ENCODE measurements at places on chromosomes 2 and 18.

GRCh38 chr2:37549598-37549997 is 121.8 kb downstream of the CDC42EP3 start:
- DNase-seq, result no peak

DNA sequence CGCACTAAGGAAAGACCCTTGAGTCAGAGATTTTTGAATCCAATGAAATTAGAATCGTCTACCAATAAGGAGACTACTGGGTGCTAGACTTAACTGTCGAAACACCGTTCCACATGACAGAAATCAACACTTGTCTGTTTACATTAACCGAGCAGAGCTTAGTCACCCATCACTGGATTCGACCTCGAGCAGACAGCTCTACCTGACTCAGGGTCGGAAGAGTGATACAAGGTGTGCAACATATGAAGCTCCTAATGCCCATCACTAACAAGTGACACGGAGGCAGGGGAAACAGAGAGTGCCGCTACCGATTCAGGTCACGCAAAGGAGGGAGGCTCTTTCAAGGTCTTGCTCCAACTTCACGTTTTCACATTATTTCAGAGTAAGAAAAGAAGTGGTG is 54.2 kb upstream of the FZD5 start:
- DNase-seq, result no peak

- no peak for DNase-seq
Measured at GRCh38 chr2:216626875-216627245, 6.4 kb upstream of the IGFBP2 start.

- no peak for DNase-seq
Measured at GRCh38 chr2:158499383-158499782, 42.6 kb downstream of the PKP4 start.

GRCh38 chr2:148944536-148944935 is 69.5 kb downstream of the KIF5C start:
- no peak for DNase-seq

GRCh38 chr18:43627848-43628530 is 350.7 kb upstream of the SYT4 start:
- no peak for DNase-seq

DNA sequence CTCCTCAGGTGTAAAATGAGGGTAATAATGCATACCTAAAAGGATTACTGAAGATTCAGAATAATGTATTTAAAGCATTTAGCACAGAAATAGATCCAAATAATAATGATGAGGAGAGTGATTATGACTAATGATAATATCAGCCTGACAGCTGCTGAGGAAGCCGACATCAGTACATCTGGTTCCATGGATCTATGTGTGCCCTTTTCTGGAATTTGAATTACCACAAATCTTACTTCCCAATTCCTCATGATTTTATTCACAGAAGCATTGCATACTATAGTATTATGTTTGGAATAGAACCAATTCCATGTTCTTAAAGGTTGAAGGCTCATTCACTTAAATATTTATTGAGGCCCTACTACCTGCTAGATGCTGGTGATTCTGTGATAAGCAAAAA is 248.9 kb upstream of the THUMPD2 start:
- DNase-seq, result no peak

DNA sequence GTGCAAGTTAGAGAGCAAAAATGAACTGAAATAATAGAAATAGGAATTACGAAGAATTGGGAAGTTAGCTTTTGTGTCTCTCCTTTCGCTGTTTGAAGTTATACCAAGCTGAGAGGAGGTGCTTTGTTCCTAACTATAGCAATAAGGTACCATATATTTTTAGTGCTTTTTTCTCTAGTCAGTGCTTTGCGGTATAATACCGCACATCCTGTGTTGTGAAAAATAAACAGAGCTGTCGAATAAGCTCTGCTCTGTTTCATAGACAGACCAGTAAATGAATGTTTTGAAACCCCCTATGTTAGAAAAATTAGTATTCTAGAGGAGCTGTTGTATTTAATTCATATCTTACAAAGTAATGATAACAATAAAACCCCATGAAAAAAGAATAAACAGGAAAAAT is 130.8 kb downstream of the MAP4K4 start:
- DNase-seq, result no peak

DNA sequence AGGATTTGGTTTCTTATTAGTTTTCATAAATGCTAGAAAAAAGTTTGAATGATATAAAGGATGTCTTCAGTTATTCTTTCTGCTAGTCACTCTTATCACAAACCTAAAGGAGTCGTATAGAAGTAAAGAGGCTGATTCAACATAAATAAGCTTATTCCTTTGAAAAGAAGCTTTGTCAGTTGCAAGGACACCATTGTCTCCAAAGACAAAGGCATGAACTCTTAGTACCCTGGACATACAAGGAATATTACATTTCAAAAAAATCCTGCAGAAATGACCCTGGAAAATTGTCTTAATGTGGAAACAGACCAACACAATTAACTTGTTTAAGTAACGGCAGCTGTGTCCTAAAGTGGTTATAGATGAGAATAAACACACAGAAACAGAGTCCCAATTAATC is 528.0 kb downstream of the CPS1 start:
- DNase-seq, result no peak

DNA sequence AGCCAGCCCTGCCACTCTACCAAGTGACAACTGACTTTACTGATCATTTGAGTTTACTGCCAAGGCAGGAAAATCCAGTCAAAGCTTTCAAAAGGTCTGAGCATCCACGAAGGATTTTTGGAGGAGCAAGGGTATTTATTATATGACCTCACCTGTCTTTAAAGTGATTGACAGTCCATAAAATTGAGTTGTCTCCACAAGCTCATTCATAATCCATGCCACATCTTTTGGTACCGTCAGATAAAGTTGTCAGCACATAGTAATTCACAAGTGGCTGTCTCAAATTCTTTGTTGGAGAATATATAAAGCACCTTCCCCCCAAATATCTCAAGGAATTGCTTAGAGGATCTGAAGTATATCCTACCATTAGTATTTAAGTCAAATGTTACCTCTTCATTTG is 240.5 kb downstream of the METTL4 start:
- DNase-seq, result no peak

DNA sequence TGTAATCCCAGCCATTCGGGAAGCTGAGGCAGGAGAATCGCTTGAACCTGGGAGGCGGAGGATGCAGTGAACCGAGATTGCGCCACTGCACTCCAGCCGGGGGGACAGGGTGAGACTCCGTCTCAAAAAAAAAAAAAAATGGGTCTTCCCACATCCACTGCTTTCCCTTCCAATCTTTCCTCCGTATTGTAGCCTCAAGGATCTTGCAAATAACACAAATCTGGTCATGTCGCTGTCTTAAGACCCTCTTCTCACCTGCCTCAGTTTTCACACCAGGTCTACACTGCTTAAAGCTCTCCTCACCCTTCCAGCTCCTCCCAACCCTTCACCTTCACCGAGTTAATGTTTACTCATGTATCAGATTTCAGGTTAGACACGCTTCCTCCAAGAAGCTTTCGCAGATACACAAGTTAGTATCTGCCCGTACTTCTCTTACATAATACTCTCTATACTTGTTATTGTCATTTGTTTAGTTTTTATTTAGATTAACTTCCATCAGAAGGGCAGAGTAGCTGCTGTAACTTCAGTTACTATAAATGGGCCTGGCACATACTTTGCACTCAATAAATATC is 1.5 kb downstream of the IER3IP1 start:
- DNase-seq, result no peak

- no peak for DNase-seq
Measured at GRCh38 chr18:35491700-35492077, 6.1 kb downstream of the INO80C start.

DNA sequence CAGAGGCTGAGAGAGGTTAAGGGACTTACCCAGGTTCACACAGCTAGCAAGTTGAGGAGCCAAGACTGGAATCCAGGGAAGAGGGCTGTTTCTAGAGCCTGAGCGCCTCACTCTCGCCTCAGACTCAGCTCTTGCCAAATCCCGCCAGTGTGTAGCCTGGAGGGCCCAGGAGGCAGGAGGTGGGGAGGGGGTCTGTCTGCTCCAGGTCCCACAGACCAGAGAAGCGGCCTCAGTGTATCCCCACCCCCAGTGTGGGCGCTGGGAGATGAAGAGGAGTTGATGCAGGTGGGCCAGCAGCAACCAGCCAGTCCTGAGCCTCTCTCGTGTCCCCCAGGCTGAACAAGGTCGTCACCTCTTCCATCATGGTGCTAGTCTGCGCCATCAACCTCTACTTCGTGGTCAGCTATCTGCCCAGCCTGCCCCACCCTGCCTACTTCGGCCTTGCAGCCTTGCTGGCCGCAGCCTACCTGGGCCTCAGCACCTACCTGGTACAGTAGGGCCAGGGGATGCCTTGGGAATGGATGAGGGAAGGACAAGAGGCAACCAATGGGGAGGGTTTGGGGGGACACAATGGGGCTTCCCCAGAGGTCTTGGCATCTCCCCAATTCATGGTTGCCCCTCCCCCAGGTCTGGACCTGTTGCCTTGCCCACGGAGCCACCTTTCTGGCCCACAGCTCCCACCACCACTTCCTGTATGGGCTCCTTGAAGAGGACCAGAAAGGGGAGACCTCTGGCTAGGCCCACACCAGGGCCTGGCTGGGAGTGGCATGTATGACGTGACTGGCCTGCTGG is 5.2 kb upstream of the CTDSP1 start:
- DNase-seq, result no peak

DNA sequence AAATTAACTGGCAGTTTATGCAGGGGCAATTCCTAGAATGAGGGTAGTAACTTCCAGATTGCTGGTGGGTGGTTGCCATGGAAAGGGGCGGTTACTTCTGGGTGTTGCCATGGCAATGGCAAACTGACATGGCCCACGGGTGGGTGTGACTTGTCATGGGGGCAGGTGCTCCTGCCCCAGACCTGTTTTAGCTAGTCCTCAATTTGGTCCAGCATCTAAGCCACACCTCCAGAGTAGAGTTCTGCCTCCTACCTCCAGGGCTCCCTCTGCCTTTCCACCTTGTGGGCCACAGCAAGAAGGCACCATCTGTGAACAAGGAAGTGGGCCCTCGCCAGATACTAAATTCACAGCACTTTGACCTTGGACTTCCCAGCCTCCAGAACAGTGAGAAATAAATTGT is 148.7 kb downstream of the TFCP2L1 start:
- DNase-seq, result no peak

DNA sequence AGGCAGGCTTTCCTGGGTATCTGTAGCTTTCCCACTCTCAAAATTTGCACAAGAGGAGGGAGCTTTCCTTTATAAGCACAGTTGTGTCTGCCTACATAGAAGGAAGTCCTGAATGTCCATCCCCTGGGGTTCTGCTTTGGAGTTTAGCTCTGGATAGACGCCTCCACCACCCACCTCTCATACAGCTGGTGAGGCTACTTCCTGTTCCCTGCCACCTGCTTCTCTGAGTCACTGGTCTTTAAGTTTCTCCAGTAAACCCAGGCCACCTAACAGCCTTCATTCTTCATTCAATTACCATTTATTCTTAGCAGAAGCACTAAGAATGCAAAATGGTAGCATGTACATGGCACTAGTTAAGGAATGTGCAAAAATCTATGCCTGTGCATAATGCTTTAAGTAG is 407.8 kb downstream of the CDH2 start:
- DNase-seq, result no peak

DNA sequence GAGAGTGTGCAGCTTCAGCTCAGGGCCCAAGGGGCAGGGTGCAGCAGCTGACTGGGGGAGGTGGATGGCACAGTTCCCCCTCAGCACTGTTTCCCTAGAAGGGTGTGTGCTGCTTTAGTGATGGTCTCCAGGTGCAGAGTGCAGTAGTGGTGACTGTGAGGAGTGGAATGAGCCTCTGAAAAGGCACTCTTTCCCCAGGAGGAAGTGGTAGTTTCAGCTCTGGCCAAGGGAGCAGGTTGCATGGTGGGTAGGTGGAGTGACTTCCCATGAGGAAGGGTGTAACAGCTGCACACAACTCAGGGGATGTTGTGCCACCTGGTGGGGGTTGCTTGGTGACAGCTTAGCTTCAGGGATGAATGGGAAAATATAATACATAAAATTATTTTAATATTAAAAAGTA is 251.5 kb upstream of the NXPH2 start:
- DNase-seq, result no peak

- no peak for DNase-seq
Measured at GRCh38 chr18:40652321-40652720, 1302.7 kb upstream of the PIK3C3 start.

DNA sequence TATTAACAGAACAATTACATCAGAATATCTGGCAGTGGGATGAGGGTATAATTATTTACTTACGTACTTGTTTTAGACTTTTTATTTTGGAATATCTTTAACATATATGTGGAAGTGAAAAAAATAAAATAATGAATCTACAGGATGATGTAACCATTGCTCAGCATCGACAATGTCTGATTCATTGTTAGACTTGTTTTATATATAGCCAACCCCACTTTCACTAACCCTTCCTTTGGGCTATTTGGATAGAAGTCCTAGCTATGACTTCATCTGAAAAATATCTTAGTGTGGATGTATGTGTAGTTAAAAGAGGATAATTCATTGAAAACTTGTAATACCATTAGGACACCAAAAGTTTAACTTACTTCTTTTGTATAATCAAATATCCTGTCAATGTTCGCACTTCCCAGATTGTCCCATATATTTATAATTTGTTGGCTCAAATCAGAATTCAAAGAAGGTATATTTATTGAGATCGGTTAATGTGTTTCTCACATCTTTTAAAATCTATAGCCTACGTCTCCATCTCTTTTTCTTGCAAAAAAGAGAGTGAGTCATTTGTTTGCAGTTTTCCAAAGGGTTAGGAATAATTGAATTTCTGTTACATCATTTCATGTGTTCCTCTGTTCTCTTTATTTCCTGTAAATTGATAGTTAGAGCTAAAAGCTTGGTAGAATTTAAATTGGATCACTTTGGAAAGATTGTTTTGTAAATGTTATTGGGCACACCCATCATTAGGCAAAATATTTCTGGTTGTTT is 506.1 kb upstream of the FAM98A start:
- no peak for DNase-seq

- no peak for DNase-seq
Measured at GRCh38 chr18:12041561-12041960, 52.1 kb upstream of the ANKRD62 start.

DNA sequence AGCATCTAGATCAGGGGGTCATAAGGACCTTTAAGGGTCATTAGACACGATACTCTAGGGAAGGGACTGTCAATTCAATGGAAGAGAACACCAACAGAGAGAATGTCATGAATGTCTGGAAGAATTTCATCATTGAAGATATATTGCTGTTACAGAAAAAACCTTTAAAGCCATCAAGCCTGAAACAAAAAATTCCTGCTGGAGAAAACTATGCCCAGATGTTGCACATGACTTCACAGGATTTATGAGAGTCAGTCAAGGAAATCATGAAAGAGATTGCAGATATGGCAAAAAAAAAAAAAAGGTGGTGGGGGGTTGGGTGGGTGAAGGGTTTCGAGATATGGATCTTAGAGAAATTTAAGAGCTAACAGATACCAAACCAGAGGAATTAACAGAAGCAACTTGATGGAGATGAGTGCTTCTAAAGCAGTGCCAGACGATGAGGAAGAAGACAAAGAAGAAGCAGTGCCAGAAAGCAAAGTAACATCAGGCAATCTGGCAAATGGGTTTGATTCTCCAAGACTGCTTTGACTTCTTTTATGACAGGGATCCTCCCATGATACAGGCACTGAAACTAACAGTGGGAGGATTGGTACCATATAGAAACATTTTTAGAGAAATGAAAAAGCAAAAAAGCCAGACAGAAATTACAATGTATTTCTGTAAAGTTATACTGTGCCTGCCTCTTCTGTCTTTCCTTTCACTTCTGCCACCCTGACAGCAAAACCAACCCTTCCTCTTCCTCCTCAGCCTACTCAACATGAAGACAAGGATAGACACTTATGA is 28.5 kb downstream of the MAP4K3 start:
- no peak for DNase-seq
